ENCODE measurements at places on chromosomes 3 and 15.

- peak; percentile 65 for DNase-seq
Observed at GRCh38 chr3:67094774-67095173, 96.7 kb downstream of the KBTBD8 start.

DNA sequence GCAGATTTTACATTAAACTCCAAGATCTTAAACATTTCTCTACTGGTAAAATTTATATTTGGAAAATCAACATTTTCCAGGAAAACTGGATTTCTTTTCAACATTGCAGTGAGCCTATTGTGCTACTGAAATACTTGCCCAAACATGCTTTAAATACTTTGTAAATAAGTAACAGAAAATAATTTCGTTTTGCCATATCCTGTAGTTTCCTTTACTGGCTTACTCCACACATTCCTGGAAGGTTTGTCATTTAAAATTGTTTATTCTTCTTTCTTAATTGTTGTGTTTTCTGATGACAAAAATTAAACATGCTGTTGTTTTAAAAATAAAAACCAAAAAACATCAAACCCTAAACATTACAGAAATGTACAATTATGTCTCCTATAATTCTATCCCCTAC, 22.0 kb downstream of the ACAD11 start:
- peak; percentile 50 for DNase-seq

DNA sequence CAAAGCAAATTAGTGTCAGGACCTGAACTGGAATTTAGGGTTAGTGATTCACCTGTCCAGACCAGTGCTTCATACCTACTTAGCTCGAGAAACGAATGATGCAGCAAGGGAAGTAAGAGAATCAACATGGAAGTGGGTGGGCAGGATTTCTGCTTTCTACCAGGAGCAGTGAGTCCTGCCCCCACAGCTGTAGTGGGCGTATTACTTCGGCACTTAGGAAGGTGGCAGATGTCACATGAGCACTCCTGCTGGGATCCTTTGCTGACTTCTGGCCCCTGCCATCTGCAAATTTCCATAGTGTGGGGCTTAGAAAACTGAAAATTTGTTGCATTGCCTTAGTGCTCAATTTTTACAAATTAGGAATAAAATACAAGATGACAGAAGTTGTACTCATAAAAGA, 31.2 kb downstream of the RYR3 start:
- DNase-seq = no peak

DNA sequence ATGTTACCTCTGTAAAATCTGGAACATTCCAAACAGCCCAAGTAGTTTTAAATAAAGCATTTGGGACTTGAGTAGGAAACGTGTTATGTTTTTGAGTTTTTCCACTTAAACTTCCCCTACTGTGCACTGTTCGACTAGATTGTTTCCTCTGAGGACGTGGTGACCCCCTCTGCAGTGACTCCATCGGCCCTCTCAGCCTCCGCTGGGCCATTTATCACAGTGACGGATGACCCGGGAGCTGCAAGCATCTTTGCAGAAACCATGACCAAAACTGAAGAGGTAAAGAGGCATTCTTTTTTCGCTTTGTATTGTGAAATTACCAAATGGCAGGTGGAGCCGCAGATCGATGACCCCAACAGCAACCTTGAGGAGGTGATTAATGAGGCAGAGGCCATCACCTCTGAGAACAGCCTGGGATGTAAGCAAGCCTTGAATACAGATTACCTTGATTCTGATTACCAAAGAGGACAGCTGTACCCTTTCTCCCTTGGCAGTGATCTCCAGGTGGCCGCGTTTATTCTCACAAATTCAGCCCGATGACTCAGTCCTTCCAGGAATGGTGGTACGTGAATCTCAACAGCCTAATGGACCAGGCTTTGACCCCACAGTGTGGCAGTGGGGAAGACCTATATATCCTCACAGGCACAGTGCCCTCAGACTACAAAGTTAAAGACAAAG, 79.1 kb upstream of the FAN1 start:
- no peak for DNase-seq

DNA sequence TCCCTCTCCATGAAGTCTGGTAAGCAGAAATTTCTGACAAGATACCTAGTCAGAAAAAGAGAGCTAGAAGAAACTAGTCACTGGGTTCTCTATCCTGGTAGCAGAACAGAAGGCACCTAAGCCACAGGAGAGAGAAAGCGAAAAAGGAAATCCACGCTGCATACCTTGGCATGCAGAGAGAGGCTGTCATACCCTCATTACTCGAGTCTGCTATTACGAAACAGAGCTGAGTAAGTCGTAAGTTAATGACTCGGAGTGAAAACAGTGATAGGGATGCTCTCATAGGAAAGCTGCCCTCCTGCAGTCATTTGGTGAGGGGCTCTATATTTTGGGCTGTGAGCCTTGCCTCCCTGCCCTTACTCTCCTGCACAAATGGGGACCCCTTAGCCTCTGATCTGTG, 16.2 kb downstream of the CLRN1 start:
- DNase-seq = peak; percentile 44

- peak; percentile 93 for DNase-seq
Observed at GRCh38 chr3:78255403-78255802, 1215.5 kb downstream of the ROBO2 start.

DNA sequence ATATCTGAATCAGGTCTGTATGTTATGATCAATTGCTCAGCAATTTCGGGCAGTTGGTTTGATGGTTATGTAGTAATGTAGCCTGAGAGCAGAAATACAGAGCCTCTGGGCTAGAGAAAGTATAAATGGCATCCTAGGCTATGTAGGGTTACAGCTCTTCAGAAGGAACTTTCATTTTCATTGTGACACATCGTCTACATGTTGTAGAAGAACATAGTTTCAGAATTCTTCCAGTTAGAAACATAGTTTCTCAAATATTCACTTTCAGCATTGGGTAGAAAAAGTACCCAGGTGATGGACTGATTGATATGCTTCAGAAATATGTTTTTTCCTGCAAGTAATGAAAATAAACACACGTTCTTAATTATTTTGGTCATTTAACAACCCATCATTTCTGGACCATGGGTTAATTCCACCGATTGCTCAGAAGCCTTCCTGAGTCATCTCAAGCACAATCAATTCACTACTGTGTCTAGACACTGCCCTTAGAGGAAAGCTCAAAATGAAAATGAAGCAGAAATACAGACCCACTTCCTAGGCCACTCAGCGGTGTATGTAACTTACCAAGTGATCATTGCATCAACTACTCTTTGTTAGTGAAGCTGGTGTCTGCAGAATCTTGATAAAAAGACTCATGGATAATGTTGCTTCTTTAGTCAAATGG, 88.8 kb upstream of the TSEN2 start:
- peak; percentile 20 for DNase-seq

Measured in fibroblast of the aortic adventitia (primary cell).